Stimulated activated CD4-positive, alpha-beta T cell treated with anti-CD3 and anti-CD28 coated beads, Interleukin-15, amount 100 ng/mL, for 1 hour (primary cell): ENCODE measurements at places on chromosomes 5 and 9.

DNA sequence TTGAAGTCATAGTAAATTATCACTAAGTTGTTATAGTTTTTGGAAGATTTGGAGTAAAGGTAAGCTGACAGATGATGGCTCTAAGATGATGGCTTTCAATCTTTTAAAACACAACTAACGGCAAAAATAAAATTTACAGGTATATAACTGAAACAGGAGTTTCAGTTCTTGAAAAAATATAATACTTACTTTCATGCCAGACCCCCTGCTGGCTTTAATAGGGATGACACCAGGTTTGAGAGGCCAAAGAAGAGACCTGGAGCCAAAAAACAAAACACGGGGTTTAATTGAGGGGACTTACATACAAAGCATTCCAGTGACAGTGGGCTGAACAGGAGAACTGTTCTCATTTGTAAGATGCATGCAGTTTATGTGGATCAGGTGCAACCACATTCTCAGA, 301.7 kb upstream of the PCSK5 start:
- DNase-seq: no peak

GRCh38 chr5:131252824-131253171, 11.1 kb upstream of the CDC42SE2 start:
- DNase-seq: peak; percentile 57

- no peak for DNase-seq
Observed at GRCh38 chr9:86122311-86122710, 23.0 kb upstream of the GOLM1 start.

DNA sequence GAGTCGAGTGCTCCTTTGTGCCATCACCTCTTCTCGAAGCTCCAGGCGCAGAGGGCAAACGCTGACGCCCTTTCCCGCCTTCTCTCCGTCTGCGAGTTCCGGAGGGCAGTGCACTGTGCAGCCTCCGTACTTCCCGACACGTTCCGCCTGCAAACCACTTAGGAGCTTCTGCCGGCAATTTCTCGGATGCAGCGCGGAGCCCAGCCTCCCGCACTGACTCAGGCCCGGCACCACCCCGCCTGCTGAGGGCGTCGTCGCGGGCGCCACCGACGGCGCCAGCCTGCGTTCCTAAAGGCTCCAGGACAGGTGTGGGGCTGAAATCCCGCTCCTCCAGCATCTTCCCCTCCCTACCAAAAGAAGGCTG, 9.3 kb upstream of the TRIM36 start:
- DNase-seq: no peak

DNA sequence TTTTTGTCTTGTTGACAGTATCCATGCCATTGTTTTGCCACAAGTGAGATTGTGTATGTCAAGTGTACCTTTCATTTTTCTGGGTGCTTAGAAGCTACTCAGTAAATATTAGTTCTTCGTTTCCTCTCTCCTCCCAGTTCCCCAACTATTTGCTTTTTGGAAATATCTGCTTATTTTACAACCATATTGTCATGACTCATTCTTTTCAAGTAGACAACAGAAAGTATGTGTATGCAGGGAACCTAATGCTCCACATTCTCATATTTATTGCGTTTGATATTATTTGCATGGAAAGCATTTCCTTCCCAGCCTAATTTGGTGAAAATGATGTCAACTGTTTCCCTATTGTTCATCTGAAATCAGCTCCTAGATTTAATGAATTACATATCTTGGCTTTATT, 483.7 kb upstream of the RIOK2 start:
- DNase-seq: no peak

DNA sequence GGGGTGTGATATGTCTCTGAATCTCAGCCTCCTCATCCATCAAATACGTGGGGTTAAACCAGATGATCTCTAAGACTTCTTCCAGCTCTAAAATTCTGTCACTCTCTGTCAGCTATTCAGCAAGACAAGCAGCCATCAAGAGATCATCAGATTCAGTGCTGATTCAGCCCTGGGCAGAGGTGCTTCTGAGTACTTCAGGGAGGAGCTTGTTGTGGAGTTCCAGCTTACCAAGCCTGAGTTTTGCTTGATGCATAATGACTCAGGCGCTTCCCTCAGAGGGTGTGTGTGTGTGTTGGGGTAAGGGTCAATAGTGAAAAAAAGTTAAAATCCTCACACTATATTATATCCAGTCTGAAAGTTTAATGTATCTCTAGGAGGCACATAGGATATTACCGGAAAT, 29.6 kb upstream of the TAF1L start:
- no peak for DNase-seq

DNA sequence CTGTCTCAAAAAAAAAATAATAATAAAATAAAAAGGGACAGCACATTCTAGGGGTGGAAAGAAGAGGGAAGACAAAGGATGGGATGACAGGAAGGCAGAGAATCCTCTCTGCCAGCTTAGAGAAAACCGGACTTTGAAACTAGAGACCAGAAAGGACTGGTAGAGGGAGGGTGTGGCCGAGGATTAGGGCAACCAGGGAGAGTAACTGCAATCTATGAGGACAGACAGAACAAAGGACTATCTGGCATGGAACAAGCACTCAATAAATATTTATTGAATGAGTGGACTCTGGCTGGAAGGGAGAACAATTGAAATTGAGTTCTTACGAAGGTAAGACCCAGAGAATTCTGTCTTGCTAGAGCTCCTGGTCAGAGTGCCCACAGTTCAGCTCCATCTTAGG, 2.4 kb downstream of the GBA2 start:
- no peak for DNase-seq
